Heart left ventricle (tissue), 16 donors: ENCODE measurements at places on chromosomes 4 and X. TPM values are rescaled to one million over a fixed set of nuclear protein-coding genes. Genes with fewer than 3 reads are reported as not detected.

Gene ADGRL3
- total RNA-seq: 22.4 TPM

Gene ASB11
- total RNA-seq: 133 TPM

Gene CTAG1B
- total RNA-seq: not detected

Gene ATP1B4
- total RNA-seq: 1.4 TPM

Gene ANKRD50
- 19.0 TPM for total RNA-seq

Gene AVPR2
- total RNA-seq: 3.0 TPM

Gene STATH
- total RNA-seq: not detected
